IMR-90 (cell line): ENCODE measurements at places on chromosomes 4 and X. TPM values are rescaled to one million over a fixed set of nuclear protein-coding genes. Genes with fewer than 3 reads are reported as not detected.

FGB gene
- not detected in 2 replicates for total RNA-seq

LRAT gene
- total RNA-seq = under 0.01 TPM in 2 replicates

ETDA gene
- total RNA-seq = not detected in 2 replicates

SERTM2 gene
- total RNA-seq = under 0.01 TPM in 2 replicates

SLC10A3 gene
- 15.2 and 16.1 TPM in 2 replicates for total RNA-seq

TMPRSS11B gene
- total RNA-seq = not detected in 2 replicates

MAGEA1 gene
- not detected in 2 replicates for total RNA-seq

TMSB15C gene
- 2.0 and 5.8 TPM in 2 replicates for total RNA-seq

HSFX1 gene
- under 0.01 and 0.18 TPM in 2 replicates for total RNA-seq

SPATA4 gene
- under 0.01 and 0.28 TPM in 2 replicates for total RNA-seq

SULT1B1 gene
- under 0.01 and 0.18 TPM in 2 replicates for total RNA-seq

SEPTIN6 gene
- 14.2 and 19.0 TPM in 2 replicates for total RNA-seq

ZNF141 gene
- 4.7 and 7.8 TPM in 2 replicates for total RNA-seq

SYTL4 gene
- 2.3 and 3.1 TPM in 2 replicates for total RNA-seq

NSG1 gene
- 0.56 and 0.72 TPM in 2 replicates for total RNA-seq

ARMCX1 gene
- 22.9 and 31.1 TPM in 2 replicates for total RNA-seq

PPBP gene
- total RNA-seq = not detected in 2 replicates

AADAT gene
- total RNA-seq = 4.7 TPM in 2 replicates

GRCh38 chr4:151202851-151203455 lies 74.0 kb upstream of the PRSS48 start:
- DNase-seq = peak; percentile 14
- H3K36me3 ChIP-seq = no peaks in the 10 kb centered on the region
- H3K4me1 ChIP-seq = peaks cover 14% of the 10 kb centered on the region
- H3K4me3 ChIP-seq = no peak overlapping the region
- H3K27ac ChIP-seq = 0 out of 2 replicates have a peak overlapping the region, but pooled peaks have one; percentile 2

GRCh38 chrX:69807400-69807799 lies 191.5 kb downstream of the EDA start:
- H3K36me3 ChIP-seq = no peaks in the 10 kb centered on the region
- no peaks in the 10 kb centered on the region for H3K4me1 ChIP-seq
- DNase-seq = no peak
- no peak overlapping the region for H3K4me3 ChIP-seq
- H3K27me3 ChIP-seq = no peaks in the 10 kb centered on the region
- no peak overlapping the region for H3K27ac ChIP-seq

- no peaks in the 10 kb centered on the region for H3K36me3 ChIP-seq
- no peak overlapping the region for H3K27ac ChIP-seq
- peaks cover 16% of the 10 kb centered on the region for H3K27me3 ChIP-seq
- H3K4me3 ChIP-seq = peak overlapping the region; percentile 23; the same call in 1 of the 2 replicates
- no peak for DNase-seq
These were observed 444 bp upstream of the ARHGAP6 start for GRCh38 chrX:11666164-11666563.

DNA sequence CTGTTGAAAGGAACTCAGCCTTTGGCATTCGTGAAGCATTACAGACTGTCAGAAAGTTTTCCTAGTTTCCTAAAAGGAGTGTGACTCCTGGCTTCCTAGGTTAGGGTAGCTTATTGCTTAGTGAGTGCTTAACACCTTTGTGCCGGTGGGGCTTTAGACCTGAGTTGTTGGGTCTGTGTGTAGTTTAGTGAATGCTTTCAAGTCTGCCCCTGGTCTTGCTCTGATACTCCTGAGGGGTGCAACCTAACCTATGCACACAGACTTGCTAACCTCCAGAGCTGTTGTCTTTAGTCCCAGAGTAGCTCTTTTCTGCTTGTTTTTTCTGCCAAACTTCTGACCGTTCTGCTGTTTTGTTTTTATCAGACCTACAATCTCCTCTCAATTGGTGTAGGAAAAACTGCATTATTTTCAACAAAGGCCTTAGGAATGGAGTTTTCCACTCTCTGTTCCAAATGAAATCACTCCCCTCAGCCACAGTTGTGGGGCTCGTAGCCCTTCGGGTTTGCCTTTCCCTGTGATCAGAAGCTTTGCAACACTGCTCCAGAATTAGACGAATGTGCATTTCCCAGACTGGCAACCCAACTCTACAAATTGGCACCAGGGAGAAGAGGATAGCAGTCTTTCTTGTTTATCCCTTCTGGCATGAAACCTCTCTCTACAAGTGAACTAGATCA lies 1399.1 kb upstream of the PCDH7 start:
- DNase-seq = no peak
- peaks cover 4% of the 10 kb centered on the region for H3K4me1 ChIP-seq
- H3K36me3 ChIP-seq = no peaks in the 10 kb centered on the region
- H3K27me3 ChIP-seq = no peaks in the 10 kb centered on the region
- H3K4me3 ChIP-seq = no peak overlapping the region

GRCh38 chr4:156676116-156676851 lies 295.3 kb downstream of the PDGFC start:
- no peak for DNase-seq
- H3K27ac ChIP-seq = no peak overlapping the region
- H3K27me3 ChIP-seq = no peaks in the 10 kb centered on the region

DNA sequence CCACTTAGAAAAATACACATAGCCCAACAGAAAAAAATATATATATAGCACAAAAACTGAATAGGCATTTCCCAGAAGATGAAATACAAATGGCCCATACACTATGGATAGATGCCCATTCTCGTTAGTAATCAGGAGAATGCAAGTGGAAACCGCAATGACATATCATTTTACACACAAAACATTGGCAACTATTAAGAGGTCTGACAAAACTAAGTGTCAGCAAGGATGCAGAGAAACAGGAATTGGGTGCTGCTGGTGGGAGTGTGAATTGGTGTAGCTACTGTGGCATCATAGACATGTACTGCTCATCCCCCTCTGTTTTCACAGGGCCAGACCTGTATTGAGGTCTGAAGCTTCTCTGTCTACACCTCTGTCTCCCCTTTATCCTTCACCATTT lies 320.0 kb downstream of the IDS start:
- H3K4me3 ChIP-seq = no peak overlapping the region
- H3K27me3 ChIP-seq = no peaks in the 10 kb centered on the region
- H3K27ac ChIP-seq = no peak overlapping the region

DNA sequence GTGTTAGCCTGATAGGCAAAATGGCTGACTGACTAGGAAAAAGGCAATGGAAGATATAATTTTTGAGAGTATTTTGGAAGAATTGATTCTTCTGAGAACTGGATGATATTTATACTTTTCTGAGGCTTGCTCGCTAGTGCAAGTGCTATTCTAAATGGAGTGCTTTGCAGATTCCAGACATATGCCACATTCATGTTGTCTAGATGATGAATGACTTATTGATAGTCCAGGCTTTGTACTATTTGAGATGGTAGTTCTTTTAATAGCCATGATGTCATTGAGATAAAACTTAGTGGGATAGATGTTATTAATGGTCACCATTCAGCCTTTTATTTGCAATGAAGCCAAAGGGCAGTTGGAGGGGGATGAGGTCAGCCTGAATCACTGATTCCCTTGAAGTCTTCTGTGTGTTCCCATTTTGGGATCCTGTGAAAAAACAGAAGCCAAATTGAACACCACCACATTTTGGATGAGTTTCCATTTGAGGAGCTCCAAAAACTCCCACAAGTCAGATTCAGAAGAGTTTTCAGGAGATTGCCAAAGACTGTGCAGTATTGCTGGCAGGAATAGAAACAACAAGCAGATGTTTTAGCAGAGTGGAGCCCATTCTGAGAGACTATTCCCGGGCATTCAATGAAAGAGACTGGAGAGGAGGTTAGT lies 184.1 kb downstream of the IL1RAPL2 start:
- no peaks in the 10 kb centered on the region for H3K4me1 ChIP-seq
- H3K4me3 ChIP-seq = no peak overlapping the region
- H3K36me3 ChIP-seq = no peaks in the 10 kb centered on the region
- no peak overlapping the region for H3K27ac ChIP-seq
- DNase-seq = no peak

DNA sequence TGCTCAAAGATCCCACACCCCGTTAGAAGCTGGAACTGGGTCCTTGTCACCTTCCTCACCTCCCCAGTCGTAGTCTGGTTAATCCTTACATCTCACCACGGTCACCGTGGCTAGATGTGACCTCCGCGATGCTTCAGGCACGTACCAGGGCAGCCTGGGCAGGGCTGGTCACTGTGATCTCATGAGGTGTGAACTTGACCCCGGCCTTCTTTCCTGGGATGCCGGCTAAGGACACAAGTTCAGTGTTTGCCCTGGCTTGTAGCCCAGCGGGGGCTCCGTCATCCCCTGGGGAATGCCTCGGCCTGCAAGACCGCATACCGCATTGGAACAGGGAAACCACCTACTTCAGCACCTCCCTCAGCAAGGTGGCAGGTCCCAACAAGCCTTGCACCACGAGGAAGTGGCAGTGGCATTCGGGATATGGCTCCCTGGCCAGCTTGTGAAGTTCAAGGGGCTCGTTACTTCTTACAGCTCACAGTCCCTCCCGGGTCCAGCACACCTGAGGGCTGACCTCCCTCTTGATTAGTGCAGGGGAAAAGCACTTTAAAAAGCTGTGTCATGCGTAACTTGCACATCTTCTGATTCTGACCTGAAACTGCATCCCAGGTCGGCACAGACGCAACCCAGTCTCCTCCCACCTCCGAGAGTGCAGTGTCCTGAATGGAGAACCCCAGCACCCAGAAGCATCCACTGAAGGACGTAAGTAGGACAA lies 25.9 kb downstream of the NOP14 start:
- H3K4me3 ChIP-seq = no peak overlapping the region
- H3K27me3 ChIP-seq = no peaks in the 10 kb centered on the region
- H3K27ac ChIP-seq = no peak overlapping the region

GRCh38 chr4:40180356-40180755 lies 16.5 kb upstream of the RHOH start:
- H3K27me3 ChIP-seq = no peaks in the 10 kb centered on the region
- H3K4me3 ChIP-seq = no peak overlapping the region
- DNase-seq = peak; percentile 88

DNA sequence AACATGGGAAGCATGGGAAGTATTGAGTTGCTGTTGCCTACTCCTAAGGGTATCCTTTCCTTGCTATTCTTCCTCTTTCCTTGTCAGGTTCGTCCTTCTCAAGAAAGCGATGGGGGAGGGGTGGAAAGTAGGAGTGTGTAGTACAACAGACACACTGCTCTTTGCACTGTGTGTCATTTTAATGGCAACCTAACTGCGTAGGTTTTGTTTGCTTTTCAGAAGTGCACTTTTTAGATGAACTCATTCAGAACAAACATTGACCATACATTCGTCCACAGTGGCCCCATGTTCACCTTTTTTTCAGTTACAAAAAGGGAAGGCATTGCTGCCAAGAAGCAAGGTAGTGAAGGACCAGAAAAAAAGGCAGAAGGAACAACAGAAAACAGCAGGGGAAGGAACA lies 10.2 kb upstream of the YIPF6 start:
- H3K27me3 ChIP-seq = peaks cover 3% of the 10 kb centered on the region
- H3K4me3 ChIP-seq = no peak overlapping the region
- H3K36me3 ChIP-seq = no peaks in the 10 kb centered on the region
- no peaks in the 10 kb centered on the region for H3K4me1 ChIP-seq
- no peak for DNase-seq

- no peaks in the 10 kb centered on the region for H3K36me3 ChIP-seq
- H3K27me3 ChIP-seq = no peaks in the 10 kb centered on the region
- no peak overlapping the region for H3K27ac ChIP-seq
- no peaks in the 10 kb centered on the region for H3K4me1 ChIP-seq
These were observed 11.2 kb upstream of the GNRHR start for GRCh38 chr4:67765401-67765800.

DNA sequence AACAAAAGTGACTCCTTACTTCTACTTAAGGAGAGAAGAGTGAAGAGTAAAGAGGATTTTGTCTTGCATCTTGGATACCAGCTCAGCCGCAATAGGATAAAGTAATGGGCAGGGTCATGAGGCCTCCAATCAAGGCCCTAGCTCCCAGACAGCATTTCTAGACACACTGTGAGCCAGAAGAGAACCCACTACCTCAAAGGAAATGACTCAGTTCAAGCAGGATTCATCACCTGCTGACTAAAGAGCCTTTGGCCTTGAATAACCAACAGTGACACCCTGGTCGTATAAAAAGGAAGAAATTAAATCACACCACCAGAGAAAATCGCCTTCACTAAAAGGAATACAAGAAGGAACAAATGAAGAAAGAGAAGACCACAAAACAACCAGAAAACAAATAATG lies 416.1 kb downstream of the PCDH18 start:
- no peaks in the 10 kb centered on the region for H3K4me1 ChIP-seq
- peak; percentile 6 for DNase-seq
- no peak overlapping the region for H3K27ac ChIP-seq
- no peaks in the 10 kb centered on the region for H3K27me3 ChIP-seq
- H3K36me3 ChIP-seq = no peaks in the 10 kb centered on the region

GRCh38 chrX:30219372-30219771 lies 4.0 kb downstream of the MAGEB2 start:
- H3K27ac ChIP-seq = no peak overlapping the region
- DNase-seq = no peak
- no peaks in the 10 kb centered on the region for H3K27me3 ChIP-seq
- H3K4me3 ChIP-seq = no peak overlapping the region
- no peaks in the 10 kb centered on the region for H3K4me1 ChIP-seq
- H3K36me3 ChIP-seq = no peaks in the 10 kb centered on the region

- no peak overlapping the region for H3K4me3 ChIP-seq
- no peak overlapping the region for H3K27ac ChIP-seq
- no peaks in the 10 kb centered on the region for H3K4me1 ChIP-seq
- H3K36me3 ChIP-seq = no peaks in the 10 kb centered on the region
- H3K27me3 ChIP-seq = no peaks in the 10 kb centered on the region; the same call in 1 of the 2 replicates
These were observed 101.4 kb upstream of the RAB40AL start for GRCh38 chrX:102835504-102836146.

- no peaks in the 10 kb centered on the region for H3K36me3 ChIP-seq
- H3K27me3 ChIP-seq = no peaks in the 10 kb centered on the region; the same call in 1 of the 2 replicates
- no peak overlapping the region for H3K4me3 ChIP-seq
These were observed 35.7 kb upstream of the FAM241A start for GRCh38 chr4:112109360-112110058.

DNA sequence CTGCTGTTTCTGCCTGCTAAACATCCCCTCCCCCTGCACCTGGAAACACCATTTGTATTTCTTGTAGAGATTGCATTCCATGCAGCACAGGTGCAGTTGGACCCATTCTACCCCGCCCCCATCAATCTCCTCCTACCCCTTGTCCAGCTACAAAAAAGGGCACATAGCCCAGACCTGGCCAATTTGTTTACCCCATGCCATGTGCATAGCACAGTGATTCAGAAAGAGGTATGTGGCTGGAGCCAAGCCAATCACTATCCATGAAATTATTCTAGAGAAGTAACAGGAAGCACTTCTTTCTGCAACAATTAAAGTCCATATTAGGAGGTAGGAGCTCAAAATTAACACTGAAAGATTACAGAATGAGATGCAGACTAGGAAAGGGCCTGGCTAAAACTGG lies 20.2 kb upstream of the TMEM184C start:
- DNase-seq = peak; percentile 93
- peaks cover 16% of the 10 kb centered on the region for H3K4me1 ChIP-seq
- H3K4me3 ChIP-seq = no peak overlapping the region
- H3K27me3 ChIP-seq = no peaks in the 10 kb centered on the region
- H3K36me3 ChIP-seq = no peaks in the 10 kb centered on the region
- peak overlapping the region; percentile 76 for H3K27ac ChIP-seq

GRCh38 chr4:34289489-34289888 lies 1954.8 kb downstream of the ARAP2 start:
- no peak for DNase-seq
- no peak overlapping the region for H3K4me3 ChIP-seq
- no peaks in the 10 kb centered on the region for H3K4me1 ChIP-seq
- no peaks in the 10 kb centered on the region for H3K36me3 ChIP-seq
